ENCODE measurements at places on chromosomes 3 and 15.

DNA sequence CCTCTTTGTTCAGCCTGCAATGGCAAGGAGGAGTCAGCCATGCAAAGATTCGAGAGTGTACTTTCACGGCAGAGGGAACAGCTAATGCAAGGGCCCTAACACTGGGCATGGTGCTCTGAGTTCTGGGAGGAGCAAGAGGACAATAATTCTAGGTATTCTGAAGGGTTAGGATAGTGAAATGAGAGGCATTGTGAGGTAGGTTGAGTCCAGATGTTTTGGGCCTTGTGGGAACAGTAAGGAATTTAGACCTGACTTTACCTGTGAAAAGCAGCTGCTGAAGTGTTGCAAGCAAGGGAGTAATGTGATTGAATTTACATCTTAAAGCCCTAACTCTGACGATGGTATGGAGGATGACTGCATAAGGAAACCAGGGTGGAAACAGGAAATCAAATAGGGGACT, 211.6 kb downstream of the CNTN3 start:
- no peak for DNase-seq

DNA sequence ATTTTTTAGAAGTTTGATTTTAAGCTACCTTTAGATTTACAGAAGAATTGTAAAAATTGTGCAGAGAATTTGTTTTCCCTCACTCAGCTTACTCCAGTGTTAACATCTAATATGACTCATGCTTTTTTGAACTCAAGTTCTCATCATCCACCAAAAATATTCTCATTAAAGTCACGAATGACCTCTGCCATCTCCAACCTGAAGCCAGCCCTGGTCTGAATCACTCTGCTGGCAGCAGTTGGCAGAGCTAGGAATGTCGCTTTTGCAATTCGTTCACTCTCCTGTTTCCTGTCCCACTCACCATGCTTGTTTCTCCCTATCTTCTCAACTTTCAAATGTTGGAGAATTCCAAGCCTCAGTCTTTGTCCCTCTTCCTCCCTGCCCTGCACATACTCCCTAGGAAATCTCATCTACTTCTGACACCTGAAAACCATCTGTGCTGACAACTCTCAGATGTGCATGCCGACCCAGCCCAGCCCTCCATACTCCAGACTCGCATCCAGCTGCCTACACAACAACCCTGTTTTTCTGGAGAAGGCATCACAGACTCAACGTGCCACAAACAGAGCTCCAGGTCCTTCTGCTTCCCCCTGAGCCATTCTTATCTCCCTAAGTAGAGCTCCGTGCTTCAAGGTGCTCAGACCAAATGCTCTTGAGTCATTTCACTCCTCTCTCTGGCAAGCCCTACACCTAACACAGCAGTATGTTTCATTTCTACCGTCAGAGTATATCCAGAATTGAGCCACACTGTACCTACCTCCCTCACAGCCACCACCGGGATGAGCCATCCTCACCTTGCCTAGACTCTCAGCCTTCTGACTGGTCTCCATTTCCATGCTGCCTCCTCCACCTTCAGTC, 24.9 kb downstream of the PRR23E start:
- no peak for DNase-seq

- DNase-seq: no peak
Measured at GRCh38 chr3:126746395-126747177, 42.5 kb downstream of the CHCHD6 start.

DNA sequence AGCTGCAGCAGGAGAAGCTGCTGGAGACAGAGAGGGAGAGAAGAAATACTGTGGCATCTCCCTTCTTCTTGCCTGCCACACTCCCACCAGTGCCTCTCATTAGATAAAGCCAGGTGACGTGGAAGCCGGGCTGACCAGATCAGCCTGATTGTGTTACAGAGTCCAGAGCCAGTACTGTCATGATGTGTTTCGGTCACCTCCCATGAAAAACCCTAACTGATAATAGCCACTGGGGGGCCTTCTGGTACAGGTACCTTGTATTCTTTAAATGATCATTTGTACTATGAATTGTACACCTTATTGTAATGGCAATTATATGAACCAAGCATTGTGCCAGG, 125.8 kb upstream of the TMEM108 start:
- DNase-seq: no peak

GRCh38 chr15:45804028-45804427, 169.2 kb downstream of the SQOR start:
- DNase-seq: no peak

DNA sequence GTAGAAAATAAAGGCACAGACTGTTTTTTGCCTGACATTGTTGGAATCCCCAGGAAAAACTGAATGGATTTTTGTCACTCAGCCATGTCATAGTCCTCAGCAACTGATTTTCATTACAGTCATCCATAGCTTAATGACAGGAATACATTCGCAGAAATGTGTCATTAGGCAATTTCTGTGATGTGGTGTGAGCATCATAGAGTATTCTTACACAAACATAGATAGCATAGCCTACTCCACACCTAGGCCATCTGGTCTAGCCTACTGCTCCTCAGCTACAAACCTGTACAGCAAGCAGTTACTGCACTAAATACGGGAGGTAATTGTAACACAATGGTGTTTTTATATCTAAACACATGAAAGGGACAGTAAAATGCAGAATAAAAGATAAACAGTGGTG, 34.4 kb upstream of the FBN1 start:
- no peak for DNase-seq

DNA sequence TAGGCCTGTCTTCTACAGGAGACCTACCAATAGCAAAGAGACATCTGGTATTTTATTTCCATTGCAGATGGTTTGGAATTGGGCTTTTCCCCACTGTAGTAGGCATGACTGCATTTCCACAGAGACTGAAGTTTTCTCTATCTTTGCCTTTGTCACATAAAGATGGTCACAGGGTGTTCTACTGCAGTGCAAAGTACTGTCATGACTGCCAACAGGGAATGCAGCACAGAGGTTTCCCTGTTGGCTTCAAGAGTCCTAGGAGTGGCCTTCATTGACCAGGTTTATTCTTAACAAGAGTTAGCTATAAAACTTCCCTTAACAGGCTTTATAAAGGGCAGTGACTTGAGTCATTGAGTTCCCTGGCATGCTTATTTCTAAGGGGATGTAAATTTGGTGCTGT, 36.8 kb upstream of the TM4SF4 start:
- no peak for DNase-seq

DNA sequence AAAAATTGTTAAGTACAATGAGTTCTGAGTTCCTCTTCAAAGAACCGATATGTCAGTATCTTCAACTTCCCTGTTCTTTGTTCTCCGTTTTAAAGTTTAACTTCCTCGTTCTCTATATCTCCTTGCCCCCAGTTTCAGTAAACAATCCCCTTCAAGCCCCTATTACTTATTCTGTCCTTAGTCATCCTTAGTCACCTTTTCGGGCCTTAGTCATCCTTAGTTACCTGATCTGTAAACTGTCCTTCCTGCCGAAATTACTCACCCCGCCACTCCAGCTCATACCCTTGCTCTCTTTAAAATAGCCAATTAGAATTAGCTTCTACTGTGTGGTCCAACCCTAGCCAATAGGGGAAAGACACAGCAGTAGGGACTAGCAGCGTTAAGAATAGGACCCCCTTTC, 1165.6 kb downstream of the NSUN3 start:
- no peak for DNase-seq

- DNase-seq: no peak
Measured at GRCh38 chr3:66299891-66300290, 79.1 kb downstream of the SLC25A26 start.

- no peak for DNase-seq
Measured at GRCh38 chr3:139121513-139122220, 77.0 kb upstream of the PRR23C start.

DNA sequence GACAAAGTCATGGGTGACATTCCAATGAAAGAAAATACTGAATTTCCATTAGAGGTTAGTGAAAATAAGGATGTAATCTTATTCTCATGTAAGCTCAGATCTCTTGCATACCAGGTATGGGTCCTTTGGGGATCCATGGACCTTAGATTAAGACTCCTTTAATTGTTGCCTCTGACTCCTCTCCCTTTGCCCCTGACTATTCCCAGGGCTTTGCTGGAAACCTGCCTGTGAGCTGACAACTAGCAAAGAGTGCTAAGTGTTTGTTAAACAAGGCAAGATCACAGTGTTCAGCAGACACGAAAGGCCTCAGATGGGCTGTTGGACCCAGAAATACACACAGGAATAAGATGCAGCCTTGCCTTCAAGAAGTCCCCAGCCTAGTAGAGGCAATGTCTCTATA, 32.1 kb downstream of the ACKR2 start:
- no peak for DNase-seq

DNA sequence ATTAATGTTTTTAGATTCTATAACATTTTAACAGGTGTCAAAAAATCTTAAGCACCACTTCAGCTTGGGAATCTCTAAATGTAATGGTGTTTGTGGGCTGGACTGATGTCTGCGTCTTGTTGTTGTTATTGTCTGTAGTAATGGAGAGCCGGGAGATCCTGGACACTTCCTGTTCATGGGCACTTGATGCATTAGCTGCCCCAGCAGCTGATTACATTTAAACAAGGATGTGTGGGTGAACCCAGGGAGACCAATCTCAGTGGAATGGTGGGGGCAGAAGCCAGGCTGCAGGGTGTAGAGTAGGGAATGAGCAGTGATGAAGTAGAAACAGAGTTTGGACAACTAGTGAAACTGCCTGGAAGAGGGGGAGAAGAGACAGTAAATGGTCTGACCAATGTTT, 7.8 kb downstream of the CCR5AS start:
- no peak for DNase-seq

- no peak for DNase-seq
Measured at GRCh38 chr3:177474652-177475355, 277.5 kb upstream of the TBL1XR1 start.

- no peak for DNase-seq
Measured at GRCh38 chr3:107643038-107643883, 120.5 kb downstream of the BBX start.

DNA sequence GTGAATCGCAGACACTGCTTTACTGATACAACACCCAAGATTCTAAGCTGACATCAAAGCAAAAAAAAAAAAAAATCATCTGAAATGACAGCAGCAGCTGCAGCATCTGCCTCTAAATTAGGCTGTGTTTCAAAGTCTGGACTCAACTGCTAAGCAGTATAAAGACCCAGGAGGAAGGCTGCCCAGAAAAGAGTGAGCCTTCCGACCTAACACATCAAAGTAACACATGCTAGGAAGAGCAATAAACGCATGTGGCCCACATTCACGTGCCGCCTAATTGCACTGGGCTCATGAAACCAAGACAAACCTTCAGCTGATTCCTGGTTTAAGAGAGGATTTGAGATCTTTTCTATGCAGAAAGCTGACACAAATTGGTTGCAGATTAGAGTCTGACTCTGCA, 317.1 kb downstream of the ZIC4 start:
- DNase-seq: no peak

DNA sequence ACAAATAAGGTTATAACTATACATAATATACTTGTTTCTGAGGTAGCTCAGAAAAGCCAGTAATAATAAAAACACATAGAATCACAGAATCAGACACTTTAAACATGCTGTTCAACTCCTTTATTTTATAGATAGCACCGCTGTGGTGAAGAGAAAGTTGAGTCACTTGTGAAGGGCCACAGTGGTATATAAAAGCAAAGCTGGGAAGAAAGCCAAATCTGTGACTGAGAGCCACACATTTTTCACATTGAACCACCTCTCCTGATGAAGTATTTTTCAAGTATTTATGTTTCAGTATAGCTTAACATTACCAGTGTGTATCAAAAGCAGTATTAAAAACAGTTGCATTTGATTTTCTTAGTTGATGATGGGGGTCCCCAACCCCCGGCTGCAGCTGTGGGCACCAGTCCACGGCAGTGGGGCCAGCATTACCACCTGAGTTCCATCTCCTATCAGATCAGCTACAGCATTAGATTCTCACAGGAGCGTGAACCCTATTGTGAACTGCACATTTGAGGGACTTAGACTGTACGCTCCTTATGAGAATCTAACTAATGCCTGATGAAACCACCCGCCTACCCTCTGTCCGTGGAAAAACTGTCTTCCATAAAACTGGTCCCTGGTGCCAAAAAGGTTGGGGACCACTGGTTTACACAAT, 46.2 kb downstream of the TBL1XR1 start:
- DNase-seq: peak; percentile 43

DNA sequence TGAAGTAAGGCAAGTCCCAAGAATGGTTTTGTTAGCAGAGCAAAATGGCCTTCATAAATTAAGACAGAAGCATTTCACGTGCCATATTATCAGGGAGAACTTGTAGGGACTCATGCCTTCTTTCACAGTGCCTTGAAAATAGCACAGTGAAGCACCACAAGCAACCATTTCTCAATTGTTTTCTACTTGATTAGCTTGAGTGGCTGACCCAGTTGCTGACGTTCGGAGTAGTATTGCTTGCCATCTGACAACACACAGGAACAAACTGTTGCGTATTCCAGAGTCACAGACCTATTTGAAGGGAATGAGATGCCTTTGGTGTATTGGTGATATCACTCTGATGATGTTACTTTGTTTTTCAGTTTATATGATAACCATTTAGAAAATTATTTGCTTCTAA, 3.0 kb upstream of the C3orf52 start:
- no peak for DNase-seq

- no peak for DNase-seq
Measured at GRCh38 chr3:156742401-156742800, 68.0 kb downstream of the TIPARP start.

DNA sequence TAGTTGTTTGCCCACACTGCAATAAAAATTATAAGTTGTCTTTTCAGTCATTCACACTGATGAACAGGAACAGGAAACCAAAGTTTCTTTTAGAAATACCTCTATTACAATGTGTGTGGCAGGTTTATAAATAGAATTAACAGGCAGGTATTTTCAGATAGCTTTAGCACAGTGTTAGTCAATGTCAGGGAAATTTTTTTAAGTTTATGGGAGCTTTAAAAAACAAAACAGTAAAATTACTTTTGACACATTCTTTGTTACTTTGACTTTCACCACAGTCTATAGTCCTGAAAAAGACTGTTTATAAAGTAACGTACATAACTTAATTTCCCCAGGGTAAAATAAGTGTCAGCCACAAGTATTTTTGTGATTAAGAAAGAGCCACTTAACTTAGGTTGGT, 38.1 kb downstream of the SERPINI1 start:
- DNase-seq: no peak

GRCh38 chr15:70156671-70157271, 59.1 kb upstream of the TLE3 start:
- no peak for DNase-seq

DNA sequence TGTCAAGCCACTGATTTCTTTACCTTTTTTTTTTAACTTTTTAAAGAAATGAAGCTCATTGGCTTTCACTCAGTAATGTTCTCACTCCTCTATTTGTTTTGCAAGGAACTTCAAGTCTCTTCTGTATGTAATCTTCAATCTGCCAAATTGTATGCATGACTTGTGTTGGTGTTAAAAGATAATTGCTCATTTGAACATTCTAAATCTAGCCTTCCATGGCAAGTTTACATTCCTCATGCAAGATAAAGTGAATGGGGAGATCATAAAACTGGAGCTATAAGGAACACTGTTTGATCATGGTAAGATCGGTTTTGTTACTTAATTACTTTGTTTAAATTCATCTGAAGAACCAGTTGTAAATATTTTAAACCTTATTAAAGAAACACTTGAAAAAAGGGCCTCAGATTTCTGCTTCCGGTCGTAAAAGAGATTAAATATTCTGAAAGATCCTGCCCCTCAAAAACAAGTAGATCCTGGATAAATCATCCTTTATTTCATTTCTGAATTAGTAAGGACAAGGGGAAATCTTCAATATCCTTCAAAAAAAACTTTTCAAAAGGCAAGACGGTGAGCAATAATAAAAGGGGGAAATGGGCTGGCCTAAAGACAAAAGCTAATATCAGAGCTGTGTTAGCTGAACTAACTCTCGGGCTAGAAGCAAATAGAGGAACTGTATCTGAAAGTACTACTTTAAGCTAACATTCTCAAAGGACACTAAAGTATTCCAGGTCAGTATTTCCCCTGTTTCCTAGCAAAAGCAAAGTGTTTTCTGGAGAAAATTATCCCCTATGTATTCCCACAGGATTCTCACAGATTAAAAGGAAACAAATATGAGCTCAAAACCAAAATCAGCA, 107.0 kb upstream of the ATP11B start:
- DNase-seq: no peak
